Mesendoderm (in vitro differentiated cells): ENCODE measurements at places on chromosomes 5 and 9.

DNA sequence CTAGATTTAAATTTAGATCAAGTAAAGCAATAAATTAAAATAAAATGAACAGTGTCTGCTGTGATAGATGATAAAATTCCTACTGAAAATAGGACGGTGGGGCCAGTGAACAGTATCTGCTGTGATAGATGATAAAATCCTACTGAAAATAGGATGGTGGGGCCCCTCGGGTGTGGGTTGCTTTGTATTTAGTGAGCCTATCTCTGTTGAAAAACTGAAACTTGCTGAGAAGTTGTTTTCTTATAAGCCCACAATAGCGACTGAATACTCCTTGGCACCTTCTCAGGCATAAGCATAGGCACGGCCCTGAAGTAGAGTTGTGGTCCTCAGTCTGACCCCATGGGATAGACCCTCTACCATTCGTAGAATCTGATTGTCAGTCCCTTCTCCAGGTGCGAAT lies 5.7 kb downstream of the SDHA start:
- no peak for DNase-seq

GRCh38 chr9:37730839-37731238 lies 22.8 kb upstream of the TRMT10B start:
- DNase-seq = no peak

GRCh38 chr5:162931501-162931900 lies 505.9 kb upstream of the CCNG1 start:
- DNase-seq = no peak

DNA sequence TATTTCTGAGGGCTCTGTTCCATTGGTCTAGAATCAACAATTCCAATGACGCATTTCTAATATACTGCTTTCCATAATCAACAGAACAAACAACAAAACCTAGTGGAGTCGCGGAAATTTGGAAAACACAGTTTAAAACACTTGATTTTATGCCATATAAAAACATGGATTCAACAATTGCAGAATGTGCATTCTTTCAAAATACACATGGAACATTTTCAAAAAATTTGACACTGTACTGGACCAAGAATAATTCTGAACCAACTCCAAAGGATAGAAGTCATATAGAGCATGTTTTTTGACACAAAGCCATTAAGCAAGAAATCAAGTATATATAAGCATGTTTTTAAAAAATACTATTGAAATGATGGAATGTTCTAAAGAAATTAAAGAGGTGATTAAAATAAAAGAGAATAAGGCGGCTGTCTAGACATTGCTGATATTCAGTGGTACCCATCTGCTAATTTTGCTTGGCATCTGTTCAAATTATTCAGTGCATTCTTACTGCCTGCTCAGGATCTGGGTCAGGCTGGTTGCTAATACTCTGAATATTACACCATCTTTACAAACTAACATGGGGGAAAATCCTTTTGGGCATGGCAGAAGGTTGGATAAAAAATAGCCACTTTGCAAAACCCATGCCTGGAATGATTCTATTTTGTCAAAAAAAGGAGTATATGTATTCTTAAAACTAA lies 221.3 kb downstream of the NPR3 start:
- DNase-seq = no peak
